ENCODE measurements at places on chromosomes 6 and 20. TPM values are rescaled to one million over a fixed set of nuclear protein-coding genes. Genes with fewer than 3 reads are reported as not detected.
A peak's percentile ranks its signal among the peaks of the same experiment; 100 is the strongest.

Gene VIP
- total RNA-seq: not detected

Gene B4GALT5
- 39.3 TPM for total RNA-seq

Gene THEMIS
- 11.3 TPM for total RNA-seq

DNA sequence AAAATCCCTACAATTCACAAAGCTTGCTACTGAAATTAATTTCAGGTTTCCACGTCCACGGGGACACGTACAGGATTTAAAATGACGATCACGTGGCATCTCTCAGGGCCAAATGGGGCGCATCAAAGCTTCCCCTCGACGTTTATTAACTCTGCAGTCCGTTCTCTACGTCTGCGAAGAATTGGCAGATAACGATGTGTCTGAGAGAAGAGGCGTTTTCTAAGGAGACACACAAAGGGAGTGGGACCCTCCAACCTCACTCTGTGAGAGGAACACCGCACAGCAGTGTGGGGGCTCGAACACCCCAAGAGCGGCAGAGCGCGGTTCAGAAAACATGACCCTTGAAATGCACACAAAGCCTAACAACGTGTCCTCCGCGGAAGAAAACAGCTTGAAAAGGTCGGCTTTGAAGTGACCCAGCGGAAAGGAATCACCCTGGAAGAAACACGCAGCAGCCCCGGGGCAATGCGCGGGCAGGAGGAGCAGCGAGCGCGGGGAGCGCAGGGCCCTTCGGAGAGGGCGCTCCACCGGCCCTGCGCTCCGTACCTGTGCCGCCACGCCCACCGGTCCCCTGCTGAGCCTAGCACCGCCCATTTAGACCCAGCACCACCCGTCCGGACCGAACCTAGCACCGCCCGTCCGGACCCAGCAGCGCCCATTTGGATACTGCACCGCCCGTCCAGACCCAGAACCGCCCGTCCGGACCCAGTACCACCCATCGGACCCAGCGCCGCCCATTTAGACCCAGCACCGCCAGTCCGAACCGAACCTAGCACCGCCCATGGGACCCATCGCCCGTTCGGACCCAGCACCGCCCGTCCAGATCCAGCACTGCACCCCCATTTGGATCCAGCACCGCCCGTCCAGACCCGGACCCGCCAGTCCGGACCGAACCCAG lies 1.1 kb upstream of the AFDN start:
- no peak for DNase-seq

GRCh38 chr6:69881322-69882151 lies 15.2 kb downstream of the COL19A1 start:
- no peak for DNase-seq

DNA sequence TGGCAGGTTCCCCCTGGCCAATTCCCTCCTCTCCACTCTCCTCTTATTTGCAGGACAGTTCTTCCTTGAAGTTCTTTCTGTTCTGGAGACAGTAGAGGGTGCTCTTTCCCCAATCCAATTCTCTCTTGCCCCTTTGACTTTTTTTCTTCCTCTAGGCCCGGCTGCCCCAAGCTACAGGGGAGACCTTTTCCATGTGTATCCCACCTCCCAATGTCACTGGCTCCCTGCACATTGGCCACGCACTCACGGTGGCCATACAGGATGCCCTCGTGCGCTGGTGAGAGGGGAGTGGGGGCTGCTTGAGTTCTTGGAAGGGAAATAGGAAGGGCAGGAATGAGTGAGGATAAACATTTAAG lies 1.5 kb downstream of the VARS2 start:
- DNase-seq: no peak

DNA sequence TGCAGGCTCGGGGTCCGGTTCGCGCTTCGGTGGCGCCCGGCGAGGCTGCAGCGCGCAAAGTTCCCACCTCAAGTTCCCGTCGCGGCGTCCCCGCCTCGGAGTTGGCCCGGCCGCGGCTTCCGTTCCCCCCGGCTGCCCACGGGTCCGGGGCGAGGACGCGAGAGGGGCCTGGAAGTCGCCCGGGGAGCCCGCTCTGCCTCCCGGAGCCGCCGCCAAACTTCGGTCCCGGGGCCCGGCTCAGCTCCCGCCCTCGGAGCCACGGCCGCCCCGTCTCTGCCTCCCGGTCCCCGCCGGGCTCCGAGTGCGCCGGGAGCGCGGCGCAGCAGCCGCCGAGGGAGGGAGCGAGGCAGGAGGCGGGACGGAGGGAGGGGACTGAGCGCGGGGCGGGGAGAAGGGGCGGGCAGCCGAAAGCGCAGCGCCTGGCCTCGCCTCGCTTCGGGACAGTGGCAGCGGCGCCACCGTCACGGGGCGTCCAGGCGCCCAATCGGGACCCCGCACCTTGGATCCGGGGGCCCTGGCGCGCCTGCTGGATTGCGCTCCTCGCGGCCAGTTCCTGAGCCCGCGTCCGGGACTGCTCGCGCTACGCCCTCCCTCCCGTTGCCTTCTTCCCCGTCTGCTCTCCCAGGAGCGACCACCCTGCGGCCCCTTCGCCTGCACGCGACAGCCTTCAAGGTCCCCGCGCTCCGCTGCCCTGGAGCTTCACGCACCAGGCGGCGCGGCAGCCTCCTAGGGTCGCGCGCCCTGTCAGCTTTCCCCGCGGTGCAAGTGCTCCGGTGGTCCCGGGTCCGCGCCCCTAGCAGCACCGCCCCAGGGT lies at the start of gene KCNG1:
KCNG1 (minus strand) TSS at position 305 of the 814 bp plus-strand sequence. CDS start 12,769 bp downstream, outside the sequence.
- peak; percentile 38 for DNase-seq

All from activated T-helper 1 cell treated with anti-CD3 and anti-CD28 coated beads, Interleukin-12 subunit alpha, Interleukin-12 subunit beta, Interleukin-2, Interleukin-4 antibody, amounts not matched to agents 30 ng/mL and 10 ng/mL and 1 ng/mL, durations not matched to agents 14 hours and 24 hours and 36 hours (primary cell).